ENCODE measurements at places on chromosomes 12 and 14.
A peak's percentile ranks its signal among the peaks of the same experiment; 100 is the strongest.

GRCh38 chr14:76203086-76204001 lies 51.6 kb downstream of the GPATCH2L start:
- DNase-seq = no peak

- no peak for DNase-seq
Measured at GRCh38 chr12:46660719-46661109, 165.1 kb downstream of the SLC38A4 start.

DNA sequence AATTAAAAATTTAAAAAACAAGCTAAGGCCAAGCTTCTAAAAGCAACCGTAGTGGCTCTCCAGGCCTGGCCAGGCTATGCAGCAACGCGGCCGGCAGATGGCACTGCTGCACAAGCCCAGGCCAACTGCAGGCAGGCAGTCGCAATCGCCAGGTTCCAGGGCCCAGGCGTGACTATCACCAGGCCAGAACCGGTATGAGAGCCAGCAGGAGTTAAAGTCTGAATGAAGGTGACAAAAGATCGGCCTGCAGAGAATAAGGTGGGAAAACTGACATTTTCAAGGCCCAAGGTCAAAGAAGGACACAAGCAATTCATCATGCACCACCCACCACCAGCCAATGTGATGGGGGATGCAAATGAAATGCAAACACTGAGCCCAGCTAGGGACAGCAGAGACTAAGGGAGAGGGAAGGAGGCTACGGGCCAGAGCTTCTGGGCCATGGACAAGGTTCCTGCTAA lies 43.6 kb upstream of the ANO2 start:
- DNase-seq = peak; percentile 60

DNA sequence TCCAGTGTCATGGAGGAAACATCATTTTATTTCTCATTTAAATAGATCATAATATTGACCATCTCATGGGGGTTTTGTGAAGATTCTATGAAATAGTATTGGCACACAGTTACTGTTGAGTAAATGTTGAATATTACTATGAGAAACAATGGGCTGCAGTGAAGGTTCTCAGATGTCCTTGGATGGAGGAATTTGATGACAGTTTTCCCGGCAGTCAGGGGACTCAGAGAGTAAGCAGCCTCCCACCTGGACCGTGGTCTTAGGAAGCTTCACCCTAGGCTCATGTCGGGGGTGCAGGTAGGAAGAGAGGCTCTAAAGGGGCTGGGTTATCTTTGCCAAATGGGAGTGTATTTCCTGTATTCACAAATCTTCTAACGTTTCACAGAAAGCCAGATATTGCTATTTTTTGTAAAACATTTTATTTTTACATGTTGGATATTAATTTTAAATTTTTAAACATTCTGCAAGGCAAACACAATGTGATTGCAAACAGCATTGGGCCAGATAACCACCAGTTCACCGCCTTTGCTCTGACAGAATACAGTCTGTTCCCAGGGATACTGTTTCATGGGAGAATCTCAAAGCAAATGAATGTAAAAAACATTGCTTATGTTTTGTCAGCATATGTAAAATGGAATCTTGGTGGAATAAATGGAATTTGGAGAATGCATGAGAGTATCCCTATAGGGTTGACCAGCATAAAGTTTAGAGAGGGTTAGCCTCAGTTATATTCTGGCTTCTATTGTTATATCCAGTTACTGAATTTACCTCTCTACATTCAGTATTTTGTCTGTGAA lies 380.8 kb upstream of the TMEM132C start:
- no peak for DNase-seq

DNA sequence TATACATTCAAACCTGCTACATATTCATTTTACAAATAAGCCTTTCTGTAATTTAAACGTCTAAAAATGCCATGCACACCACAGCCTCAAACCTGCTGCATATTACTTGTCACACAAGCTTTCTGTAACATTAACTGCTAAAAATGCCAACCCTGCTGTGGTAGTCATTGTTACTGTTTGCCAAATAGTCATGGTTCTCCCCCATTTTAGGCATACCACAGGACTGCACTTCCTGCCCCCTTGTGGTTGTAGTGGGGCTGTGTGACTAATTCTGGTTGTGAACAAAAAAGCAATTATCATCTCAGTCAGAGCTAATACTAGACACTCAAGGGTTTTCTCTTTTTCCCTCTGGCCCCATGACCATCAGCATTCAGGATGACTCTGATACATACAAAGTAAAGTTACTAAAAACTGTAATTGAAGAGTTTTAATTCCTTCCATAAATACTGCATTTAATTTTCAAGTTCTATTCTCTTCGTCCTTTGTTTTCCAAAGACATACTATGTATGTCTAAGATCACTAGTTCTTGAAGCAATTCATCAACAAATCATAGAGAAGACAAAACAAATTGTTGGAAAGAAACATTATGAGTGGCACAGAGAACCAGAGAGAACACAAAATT lies 5.7 kb upstream of the SLC35F4 start:
- no peak for DNase-seq

DNA sequence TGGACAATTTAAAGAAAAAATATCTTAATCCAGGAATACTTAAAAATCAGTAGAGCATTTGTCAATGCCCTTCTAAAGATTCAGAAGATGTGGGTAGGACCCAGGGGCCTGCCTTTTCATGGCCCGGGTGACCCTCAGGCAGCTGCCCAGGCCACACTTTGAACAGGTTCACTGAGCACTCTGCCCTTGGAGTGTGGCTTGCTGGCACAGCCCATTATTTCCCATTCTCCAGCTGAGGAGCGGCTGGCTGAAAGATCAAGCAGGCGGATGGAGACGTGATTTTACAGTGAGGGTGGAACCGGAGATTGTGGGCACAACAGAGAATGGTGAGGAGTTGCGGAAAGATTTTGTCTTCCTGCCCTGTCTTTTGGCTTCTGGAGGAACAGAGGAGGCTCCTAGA lies 7.1 kb upstream of the PRPH start:
- no peak for DNase-seq

DNA sequence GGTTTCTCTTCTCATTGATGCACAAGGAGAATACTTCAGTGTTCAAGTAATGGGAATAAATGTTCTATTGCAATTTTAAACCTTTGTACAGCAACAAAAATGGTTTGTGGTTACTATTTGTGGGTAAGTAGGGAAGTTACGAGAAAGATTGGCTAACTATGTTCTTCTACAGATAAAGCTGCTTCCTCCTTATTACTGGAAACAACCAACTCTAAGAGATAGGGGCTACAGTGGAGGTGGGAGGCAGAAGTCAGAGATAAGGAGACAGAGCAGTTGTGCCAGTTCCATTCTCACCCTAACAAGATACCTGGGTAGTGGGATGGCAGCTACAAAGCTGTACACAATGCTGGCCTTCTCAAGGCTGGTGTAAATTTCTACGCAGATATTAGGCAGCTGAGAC lies 16.2 kb downstream of the NOXRED1 start:
- DNase-seq = no peak

GRCh38 chr12:85036234-85036707 lies at the start of the genes LRRIQ1 and TSPAN19:
TSS of gene LRRIQ1 (plus strand) at chr12:85036351. CDS start at chr12:85038177, 1,826 bp downstream.
TSS of gene TSPAN19 (minus strand) at chr12:85036277. CDS start at chr12:85029946, 6,331 bp downstream.
- peak; percentile 87 for DNase-seq

GRCh38 chr14:25067600-25067999 lies 17.7 kb upstream of the STXBP6 start:
- DNase-seq = no peak

DNA sequence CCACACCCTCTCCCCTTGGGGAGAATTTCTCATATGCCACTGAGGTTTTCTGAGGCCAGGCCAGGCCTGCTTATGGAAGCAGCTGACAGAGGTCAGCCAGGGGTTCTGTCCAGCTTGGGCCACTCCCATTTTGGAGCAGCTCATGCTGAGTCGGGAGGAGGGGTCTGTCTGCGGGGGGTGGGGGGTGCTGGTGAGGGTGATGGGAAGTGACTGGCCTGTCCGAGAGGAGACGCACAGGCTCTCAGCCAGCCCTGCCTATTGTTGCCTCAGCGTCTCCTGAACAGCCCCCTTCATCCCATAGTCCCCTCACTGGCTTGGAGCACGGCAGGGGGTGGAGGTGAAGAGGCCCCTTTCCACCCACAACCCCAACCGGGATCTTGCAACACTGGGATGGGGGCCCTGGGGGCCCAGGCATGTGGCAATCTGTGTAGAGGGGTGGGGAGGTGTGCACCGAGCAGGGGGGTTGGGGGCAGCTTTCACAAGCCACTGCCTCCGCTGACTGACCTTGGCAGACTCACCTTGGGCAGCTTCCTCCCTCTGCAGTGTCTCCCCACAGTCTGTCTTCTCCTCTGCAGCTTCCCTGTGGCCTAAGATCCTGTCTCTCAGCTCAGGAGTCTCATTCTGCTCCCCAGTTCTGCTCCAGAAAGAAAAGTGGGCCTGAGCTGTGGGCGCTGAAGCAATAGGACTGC lies 5.5 kb downstream of the CEBPE start:
- no peak for DNase-seq

DNA sequence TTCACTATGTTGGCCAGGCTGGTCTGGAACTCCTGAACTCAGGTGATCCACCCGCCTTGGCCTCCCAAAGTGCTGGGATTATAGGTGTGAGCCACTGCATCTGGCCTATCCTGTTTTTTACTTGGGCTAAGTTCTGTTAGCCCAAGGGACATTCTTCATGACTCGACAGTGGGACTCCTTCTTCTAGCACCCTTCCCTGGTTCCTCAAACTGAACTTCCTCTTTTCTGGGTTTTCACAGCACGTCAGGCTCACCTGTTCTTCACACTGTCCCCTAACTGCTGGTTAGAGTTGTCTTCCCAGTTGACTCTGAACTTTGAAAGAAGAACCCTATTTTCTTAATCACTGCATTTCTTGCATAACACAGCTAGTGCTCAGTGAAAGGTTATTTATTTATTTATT lies 22.5 kb downstream of the CABP1 start:
- no peak for DNase-seq

DNA sequence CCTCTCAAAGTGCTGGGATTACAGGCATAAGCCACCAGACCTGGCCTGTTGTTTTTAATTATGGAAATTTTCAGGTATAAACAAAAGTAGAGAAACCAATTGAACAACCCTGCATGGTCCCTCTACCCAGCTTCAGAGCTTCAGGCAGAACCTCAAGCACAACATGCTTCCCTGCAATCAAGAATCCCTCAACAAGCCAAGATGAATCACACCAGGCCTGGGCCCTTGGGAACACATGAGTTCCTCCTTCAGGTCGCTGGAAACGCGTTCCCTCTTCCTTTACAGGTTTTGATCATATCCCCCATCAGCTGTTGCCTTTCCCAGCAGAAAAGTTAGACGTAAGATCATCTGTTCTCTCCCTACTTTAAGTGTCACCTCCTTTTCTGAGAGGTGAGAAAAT lies 20.5 kb upstream of the CORO1C start:
- DNase-seq = no peak

DNA sequence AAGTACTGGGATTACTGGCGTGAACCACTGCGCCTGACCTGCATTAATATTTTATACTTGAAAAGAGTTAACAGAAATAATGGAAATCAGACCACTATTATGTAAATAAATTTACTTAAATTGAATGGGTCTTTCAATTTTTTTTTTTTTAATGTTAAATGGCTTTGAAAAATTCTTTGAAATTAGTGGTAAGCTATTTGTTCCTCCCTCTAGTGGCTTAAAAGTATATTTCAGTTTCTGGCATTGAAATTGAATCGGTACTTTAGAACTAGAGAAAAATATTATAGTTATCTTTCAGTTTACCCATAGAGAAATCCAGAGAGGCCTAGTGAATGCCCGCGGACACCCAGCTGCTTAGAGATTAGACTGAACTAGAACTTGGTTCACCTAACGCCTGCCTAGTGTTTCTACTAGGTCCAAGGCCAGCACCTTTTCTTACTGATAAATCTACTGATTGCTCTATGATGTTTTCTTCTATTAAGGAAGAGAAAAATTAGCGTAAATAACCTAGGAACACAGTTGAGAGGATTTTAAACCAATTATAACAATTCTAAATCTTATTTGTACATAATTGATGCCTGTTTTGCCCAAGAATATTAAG lies 106.5 kb downstream of the EML1 start:
- DNase-seq = no peak

GRCh38 chr12:15776532-15776931 lies 12.7 kb downstream of the EPS8 start:
- no peak for DNase-seq

- DNase-seq = no peak
Measured at GRCh38 chr12:107372229-107372658, 278.9 kb upstream of the CRY1 start.

GRCh38 chr14:104965561-104966231 lies 12.5 kb downstream of the AHNAK2 start:
- DNase-seq = no peak

DNA sequence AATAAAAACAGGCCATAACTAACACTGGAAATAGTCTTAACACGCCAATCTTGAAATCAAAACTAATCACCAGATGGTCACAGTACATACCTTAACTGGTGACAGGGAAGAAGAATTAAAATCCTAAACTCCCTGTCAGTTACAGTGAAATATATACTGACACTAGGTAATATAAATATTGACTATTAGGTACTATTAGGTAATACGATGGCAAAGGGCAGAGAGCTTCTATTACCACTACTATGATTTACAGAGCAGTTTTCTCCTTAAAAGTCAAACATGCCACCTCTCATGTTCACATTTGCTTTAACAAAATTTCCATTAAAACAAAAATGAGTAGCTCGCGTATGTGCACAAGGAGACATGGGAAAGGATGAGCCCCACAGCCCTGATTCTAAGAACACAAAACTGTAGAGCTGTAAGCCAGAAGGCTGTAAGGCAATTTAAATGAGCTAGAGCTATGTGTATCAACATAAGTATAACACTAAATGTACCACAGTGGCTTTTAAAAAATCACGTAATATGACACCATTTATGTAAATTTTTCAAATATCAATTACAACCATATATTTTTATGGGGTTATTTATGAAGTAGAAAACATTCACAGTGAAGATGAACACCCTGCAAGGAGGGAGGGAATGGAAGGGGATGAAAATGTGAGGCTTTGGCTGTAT lies 19.1 kb downstream of the SETD3 start:
- DNase-seq = no peak

GRCh38 chr12:129530984-129531383 lies 372.8 kb downstream of the TMEM132D start:
- peak; percentile 40 for DNase-seq

- DNase-seq = no peak
Measured at GRCh38 chr14:57302883-57303282, 34.1 kb downstream of the AP5M1 start.

DNA sequence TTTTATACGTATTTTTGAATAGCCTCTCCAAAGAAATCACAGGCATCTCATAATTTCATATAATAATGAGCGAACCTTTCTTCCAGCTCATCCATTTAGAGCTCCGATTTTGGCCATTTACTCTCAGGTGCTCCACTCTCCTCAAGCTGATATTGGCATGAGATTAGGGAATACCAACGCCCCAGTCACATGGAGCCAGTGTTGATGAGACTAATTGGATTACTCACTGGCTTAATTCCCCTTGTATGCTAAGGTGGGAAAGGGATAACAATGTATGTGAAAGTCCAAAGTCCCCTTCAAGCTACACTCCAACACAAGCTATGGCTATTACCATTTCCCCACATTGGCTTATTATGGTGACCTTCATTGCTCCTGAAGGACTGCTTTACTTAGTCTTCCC lies 76.6 kb upstream of the NAV3 start:
- no peak for DNase-seq

Measured in DMS153 (cell line).